PC-9 (cell line): ENCODE measurements at places on chromosomes 1 and 21.

DNA sequence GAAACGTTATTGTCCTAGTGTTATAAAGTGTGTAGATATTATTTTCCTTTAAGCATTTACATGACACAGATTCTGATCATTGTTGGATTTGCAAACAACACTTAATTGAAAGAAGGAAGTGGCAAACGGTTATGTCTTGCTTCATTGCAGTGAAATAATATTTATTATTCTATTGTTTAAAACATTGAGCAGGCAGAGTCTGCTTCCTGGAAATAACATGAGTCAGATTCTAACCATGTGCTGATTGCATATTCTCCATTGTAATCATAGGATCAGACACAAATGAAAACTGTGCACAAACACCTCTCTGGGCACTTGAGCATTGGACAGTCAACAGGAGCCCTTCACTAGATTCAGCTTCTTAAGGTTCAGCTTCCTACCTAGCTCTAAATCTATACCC, 46.8 kb upstream of the USP25 start:
- DNase-seq: no peak

DNA sequence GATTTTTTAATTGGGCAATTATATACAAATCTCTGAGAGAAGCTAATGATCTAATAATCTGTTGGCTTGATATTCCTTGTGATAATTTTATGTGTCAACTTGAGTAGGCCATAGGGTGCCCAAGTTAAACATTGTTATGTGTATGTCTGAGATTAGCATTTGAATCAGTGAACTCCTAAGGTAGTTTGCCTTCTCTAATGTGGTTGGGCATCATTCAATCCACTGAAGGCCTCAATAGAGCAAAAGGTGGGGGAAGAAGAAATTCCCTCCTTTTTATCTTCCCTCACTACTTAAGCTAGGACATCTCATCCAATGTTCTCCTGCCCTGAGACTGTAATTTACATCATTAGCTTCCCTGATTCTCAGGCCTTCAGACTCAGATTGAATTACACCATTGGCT, 394.5 kb downstream of the LMO4 start:
- DNase-seq: no peak

DNA sequence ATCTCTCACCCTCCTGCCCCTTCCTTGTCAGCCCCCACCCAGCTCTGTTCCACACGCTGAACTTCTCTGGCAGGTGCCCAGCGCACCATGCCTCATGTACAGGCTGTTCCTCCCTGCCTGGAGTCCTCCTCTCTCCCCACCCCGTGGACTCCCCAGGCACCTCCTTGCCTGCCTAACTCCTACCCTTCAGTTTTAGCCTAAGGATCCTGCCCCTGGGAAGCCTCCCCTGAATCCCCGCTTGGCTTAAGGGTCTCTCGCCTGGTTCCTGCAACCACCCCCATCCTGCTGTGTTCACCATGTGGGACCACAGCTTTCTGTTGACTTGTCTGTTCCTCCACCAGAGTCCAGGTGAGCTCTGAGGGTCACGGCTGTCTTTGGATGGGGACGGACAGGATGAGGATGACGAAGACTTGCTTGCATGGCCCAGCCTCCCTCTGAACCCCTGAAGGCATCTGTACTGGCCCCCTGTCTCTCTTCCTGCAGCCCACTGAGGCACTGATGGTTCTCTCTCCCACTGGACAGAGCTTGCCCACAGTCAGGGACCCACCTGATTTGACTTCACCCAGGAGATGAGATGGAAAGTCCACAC, 153.2 kb upstream of the C1orf174 start:
- DNase-seq: no peak

DNA sequence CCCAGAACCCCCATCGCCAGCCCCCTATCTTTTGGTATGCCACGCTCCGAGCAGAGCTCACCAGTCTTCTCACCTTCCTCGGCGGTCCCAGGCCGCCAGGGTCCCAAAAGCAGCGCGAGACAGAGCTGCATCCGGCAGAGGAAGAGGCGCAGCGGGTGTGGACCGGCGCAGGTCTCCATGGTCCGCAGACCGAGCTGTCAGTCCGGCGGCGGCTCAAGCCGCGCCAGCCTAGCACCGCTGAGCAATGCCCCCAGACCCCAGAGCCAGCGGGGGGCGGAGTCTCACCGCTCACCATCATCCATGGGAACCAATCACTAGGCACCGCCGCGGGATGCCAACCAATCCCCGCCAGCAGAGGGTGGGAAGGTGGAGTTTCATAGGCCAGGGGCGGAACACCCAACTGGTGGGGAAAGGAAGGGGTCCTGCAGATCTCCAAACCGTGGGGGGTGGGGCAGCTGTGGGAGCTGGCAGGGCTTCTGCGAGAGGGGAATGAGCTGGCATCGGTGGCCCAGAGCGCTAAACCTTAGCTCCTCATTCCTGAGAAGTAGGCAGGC, at the start of gene EPHA10:
Gene EPHA10 (minus strand): TSS at position 233 of the 554 bp plus-strand sequence. CDS start 54 bp downstream, at position 179.
- no peak for DNase-seq

- DNase-seq: peak; percentile 46
These were observed 19.3 kb upstream of the RUNX3 start for GRCh38 chr1:24949331-24949881.

- no peak for DNase-seq
These were observed 326.8 kb downstream of the PTPRU start for GRCh38 chr1:29563092-29563491.

GRCh38 chr1:101039245-101039644, 13.7 kb upstream of the DPH5 start:
- no peak for DNase-seq
